ENCODE measurements at places on chromosomes 4 and X.

DNA sequence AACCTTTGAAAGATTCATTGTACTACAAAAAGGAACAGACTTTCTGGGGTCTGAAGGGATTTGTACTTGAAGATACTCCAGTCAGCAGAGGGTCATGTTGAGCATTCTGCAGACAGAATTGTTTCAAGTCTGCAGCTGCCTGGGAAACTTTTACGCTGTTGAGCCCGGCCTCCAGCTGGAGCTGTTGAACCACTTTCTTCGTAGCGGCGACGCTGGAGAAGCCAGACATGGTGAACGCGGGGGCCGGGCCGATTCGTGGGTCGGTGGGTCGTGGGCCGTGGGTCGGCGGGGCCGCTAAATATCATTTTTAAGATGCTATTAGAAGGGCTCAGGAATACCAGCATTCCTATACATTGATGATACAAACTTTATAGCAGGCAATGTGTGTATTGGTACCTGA, 12.0 kb upstream of the RTL9 start:
- DNase-seq: no peak

GRCh38 chr4:86926435-86927086, 8.2 kb upstream of the AFF1 start:
- no peak for DNase-seq

DNA sequence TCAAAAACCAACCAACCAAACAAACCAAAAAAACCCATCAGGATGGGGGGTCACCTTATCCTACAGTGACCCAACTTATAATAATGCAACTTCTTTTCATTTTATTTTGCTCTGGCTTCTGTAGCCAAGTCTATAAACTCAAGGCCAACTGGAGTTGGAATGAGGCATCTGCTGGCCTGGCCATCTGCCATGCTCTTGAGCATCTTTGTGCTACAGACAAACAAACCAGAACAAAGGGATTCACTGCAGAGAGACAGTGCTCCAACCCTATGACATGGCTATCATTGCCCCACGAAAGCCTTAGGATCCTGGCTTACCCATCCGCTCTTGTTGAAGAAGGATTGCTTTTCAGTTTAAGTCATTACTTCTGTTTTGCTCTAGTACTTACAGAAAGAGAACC, 49.2 kb upstream of the SCRG1 start:
- DNase-seq: no peak

DNA sequence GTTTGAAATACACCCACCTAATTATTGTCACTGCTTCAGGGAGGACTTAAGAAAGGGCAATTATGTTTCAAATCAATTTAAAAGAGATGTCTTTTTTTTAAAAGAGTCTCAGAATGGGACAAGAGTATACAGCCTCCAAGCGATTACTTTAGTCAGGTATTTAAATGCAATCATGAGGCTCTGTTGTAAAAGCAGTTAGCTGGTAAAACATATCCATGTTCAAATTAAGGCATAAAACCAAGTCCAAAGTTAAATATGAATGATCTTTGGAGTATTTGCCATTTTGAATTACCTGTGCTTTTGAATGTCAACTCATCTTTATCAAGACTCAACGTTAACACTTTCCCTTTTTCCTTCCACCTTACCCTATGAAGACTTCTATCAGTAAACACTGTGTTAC, 13.7 kb downstream of the RPS6KA6 start:
- DNase-seq: no peak

- no peak for DNase-seq
Observed at GRCh38 chr4:94931626-94932025, 173.9 kb downstream of the BMPR1B start.
